ENCODE measurements at places on chromosomes 5 and 9. TPM values are rescaled to one million over a fixed set of nuclear protein-coding genes. Genes with fewer than 3 reads are reported as not detected.

NSUN2 gene
- polyA plus RNA-seq, result 41.2 TPM

GRCh38 chr5:139207297-139208000 is 9.3 kb upstream of the SIL1 start:
- no peak for DNase-seq

- no peak for DNase-seq
These were observed 1711.9 kb upstream of the CDH9 start for GRCh38 chr5:28750251-28750650.

DNA sequence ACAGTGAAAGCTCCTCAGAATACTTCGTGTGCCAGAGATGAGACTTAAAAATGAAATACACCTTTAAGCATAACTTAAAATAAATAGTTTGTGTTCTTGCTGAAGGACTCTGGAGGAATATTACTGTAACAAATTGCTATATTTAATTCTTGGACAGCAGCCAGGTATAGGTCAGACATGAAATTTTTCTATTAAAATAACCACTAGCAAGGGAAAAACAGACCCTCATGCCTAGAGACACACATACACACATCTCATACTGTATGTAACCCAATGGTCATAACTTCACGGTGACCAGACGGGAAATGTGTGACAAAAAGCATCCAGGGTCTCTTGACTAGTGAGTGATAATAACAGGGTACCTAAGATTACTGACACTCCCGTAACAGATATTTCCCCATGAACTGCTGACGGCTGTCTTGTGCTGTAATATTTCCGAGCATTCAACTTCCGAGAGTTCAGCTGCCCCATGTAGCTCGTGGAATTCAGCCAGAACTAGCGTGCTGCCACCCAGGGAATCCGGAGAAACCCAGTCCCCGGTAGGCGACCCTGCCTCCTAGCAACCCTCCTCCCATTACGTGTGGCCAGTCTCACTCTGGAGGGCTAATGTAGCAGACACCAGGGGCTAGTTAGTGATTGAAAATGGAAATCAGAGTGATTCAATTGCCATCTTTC is 2295.1 kb upstream of the WWC1 start:
- no peak for DNase-seq

DNA sequence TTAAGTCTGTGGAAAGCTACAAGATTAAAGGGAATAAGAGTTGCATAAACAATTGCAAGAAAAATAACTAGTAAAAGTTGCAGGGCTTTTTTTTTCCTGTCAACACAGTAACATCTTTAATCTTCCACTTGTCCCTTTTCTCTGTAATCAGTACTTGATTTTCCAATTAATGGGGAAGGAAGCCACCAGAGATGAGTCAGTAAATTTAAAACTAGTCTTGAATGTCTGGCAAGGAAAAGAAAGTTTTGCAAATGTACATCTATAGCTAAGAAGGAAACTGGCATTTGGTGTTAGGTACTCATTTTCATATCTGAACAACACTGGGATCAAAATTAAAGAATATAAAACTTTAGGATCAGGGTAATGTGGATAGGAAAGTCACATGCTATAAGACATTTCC is 17.1 kb downstream of the DAP start:
- DNase-seq, result no peak

DNA sequence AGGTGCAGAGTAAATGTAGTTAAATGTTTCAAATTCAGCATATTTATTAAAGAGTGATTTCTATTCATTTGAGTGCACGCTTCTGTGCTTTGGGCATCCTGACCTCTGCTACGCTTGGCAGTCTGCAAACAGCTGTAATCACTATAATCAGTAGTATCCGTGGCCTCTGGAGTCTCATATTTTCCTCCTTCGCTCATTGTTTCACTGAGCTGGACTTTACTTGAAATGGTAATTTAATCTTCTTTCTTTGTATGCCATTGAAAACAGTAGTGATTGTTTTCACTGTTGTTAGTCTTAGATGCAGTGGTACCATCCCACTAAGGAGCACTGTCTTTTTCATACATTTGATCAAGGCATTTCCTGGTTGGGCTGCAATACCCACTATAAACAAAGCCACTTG is 43.5 kb upstream of the CAVIN4 start:
- DNase-seq, result no peak

- no peak for DNase-seq
These were observed 105.2 kb downstream of the WNK2 start for GRCh38 chr9:93288891-93289883.

- no peak for DNase-seq
These were observed 17.5 kb downstream of the LCP2 start for GRCh38 chr5:170280011-170280493.

- DNase-seq, result no peak
These were observed 312.5 kb downstream of the CETN3 start for GRCh38 chr5:90097082-90097477.

GRCh38 chr5:148910686-148911361 is 84.4 kb downstream of the ADRB2 start:
- no peak for DNase-seq

STOM gene
- 66.5 TPM for polyA plus RNA-seq

PHYHD1 gene
- polyA plus RNA-seq, result 60.7 TPM

DNA sequence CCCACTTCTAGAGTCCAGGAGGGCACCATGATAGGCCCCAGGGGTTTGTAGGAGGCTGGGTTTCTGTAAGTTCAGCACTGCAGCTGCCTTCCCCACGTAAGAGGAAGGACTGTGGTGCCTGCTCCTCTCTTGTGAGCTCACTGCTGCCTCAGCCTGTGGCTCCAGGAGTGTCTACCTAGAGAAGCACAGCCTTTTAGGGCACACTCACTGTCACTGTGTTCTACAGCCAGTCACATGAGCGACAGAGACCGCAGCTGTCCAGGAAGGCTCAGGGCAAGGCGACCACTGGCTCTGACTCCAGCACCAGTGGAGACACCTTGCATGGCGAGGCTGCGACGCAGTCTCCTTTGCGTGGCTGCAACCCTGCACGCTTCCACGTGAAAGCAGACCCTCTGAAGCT is 72.8 kb downstream of the OTULIN start:
- no peak for DNase-seq
